ENCODE measurements at places on chromosomes 7 and 10.

- DNase-seq = no peak
Measured at GRCh38 chr7:87837597-87837996, 38.6 kb downstream of the SLC25A40 start.

DNA sequence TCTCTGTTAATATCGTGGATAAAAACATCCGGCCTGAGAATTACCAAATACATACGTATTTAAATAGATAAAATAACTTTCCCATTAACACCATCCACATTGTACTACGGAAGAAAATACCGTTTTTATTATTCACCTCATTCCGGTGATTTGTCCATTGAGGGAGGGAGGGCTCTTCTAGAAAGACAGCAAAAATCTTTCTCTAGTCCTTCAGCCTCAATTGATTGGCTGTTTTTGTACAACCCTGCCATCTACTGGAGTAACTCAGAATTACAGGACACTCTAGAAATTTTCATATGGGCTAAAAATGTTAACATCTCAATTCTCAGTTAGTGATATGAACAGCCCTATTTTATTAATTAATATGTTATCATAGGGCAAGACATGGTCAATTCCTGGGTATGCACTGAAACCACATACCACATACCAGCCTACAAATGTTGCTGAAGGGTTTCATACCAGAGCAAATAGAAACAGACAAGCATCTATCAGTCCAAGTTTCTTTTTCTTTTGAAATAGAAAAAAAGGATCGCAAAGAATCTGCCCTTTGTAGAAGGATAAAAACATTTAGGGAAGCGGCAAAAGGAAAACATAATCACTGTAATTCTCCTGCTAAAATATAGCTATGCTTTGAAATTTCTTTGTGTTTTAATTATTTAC lies 55.8 kb upstream of the CDCA7L start:
- no peak for DNase-seq

DNA sequence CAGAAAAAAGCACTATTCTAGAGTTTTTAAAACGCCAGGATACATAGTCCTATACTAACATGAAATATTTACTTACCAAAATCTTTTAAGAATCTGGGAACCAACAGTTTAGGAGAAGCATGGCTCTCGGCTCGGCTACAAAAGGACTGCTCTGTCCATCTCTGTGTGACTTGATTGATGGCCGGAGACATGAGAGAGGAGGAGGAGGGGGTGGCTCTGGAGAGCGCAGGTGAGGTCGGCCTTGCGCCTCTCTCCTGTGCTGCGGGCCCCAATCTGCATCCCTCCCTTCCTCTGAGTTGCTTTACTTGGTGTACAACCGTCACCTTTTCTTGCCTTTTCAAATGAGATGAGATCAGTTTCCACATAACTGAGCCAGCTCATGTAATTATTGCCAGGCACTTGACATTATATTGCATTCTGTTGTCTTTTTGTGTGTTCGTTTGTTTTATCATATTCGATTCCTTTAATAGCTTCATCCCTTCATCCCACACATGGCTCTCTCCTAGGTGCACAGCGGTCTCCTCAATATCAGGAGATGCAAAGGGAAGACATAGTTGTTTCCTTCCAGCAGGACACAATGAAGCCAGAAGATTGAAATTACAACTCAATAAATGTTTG lies 87.8 kb upstream of the KLF6 start:
- no peak for DNase-seq

DNA sequence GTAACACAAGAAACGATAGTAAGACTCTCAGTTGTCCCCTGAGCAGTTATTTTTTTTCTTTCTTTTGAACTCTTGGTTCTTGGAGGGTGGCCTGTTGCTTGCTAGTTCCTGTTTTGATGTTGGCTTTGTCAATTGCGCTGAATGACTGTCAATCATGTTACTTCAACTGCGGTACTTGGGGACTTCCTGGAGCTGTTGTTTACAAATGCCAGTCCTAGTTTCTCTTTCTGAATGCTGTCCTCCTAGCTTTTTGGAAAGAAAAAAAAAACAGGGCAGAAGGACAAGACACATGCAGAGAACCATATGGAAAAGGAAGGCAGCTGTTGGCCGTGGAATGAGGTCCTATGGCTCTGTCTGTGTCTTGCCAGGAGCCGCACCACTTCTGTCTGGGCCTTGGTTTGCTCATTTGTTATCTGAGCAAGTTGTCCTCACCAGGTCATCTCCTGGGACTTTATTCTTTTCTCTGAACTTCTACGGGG lies 7.0 kb upstream of the PDCD4 start:
- DNase-seq = no peak

DNA sequence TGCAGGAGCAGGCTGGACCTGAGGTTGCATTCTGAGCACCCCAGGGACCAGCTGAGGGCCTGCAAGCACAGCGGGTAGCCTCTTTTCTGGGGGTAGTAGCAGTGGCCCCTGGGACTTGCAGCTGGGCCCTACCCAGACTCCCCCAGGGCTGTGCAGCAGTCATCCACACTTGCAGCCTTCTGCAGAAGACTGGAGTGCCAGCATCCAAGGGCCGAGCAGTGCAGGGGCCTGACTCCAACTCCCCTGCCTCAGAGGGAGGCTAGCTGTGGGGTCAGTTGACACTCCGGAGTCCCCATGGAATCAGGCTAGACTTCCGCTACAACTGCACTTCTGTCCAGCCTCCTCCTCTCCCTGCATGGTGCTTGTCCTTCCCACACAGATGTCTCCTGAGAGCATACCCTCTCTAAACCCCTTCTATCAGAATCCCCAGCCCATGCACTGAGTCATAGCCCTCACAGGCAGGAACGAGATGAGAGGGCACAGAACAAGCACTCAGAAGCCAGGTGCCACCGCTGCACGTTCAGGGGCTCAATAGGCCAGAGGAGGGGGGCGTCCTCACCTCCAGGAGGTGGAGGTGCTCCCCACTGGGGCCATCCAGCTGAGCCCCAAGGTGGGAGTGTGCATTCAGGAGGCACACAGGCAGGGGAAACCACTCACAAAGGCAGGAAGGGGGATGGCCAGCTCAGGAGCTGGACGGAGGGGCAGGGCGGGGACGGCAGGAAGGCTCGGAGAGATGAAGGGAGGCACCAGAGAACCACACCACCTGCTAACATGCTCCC lies 7.5 kb downstream of the RASGEF1A start:
- DNase-seq = no peak

DNA sequence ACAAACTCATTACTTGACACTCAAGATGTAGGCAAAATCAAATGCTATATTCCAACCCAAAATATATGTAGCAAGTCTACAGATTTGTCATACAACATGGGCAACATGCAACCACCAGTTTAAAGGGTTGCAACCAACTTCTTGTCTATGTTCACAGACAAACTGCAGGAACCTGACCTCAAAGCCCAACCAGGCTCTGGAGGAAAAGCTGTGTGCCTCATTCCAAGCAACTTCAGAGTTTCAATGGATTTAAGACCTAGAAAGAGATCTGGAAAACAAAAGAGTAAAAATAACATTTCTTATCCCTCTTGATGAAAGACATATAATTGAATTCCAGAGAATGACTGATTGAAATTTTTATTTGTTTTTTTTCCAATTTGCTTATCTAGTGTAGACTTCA lies 300.5 kb upstream of the ETV1 start:
- no peak for DNase-seq

DNA sequence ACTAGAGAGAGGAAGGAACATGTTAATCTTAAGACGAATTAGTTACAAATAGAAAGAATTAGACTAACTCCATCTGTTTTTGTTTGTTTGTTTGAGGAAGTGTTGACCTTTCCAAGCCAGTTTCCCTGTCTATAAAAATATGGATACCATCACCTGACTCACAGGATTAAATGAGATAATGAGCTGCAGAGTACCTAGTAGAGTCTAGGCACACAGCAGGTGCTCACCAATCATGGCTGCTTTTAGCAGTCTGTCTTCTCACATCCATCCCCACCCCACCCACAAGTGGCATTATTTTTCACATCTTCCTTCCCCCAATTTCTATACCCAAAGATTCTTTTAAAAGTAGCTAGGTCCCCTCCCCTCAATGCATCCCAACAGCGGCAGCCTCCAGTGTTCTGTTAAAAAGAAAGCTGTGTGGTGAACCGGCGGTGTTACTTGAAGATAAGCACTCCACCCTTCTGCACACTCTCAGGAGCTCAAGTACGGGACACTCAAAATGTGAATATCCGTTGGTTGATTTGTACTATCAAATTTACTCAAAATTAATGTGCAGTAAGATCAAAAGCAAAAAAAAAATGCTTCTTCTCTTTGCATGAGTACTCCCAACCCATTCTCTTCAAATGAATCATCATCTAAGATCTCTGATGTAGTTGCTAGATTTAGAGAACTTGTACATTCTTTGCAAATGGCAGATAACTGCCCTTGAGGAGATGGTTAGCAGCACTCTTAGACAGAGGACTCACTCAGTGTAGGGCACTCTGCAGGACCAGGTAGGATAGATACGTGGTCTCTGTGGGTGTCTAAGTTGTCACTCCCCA lies 145.4 kb upstream of the ASAH2 start:
- no peak for DNase-seq

DNA sequence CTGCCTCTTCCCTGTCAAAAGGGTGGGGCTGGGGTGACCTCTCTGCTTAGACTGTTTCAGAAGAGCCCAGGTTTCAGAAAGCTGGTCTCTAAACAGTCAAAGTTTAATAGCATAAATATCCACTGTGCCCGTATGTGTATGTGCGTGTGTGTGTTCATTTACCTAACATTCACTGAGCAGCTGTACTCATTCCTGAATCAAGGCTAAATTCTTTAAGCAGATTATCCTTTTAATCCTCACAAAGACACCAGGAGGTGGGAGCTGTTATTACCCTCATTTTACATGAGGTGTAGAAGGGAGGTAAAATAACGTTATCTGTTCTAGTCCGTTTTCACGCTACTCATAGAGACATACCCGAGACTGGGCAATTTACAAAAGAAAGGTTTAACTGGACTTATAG lies 72.2 kb downstream of the RSU1 start:
- no peak for DNase-seq

DNA sequence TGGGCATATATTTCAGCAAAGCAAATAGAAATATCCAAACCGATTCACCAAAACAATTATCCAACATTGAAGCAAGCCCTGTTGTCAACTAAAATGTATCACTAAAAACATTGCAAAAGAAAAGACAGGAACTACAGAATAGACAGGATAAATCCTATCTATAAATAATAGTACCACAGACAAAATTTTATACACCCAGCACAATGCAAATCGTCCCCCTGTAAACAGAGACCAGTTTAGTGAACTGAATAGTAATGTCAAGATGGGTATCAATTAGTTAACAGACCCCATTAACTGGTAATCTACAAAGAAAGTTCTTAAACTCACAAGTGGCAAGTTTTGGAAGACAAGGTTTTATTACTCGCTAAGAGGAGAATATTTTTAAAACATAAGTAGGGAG lies 4.0 kb downstream of the ZC3HAV1 start:
- no peak for DNase-seq

DNA sequence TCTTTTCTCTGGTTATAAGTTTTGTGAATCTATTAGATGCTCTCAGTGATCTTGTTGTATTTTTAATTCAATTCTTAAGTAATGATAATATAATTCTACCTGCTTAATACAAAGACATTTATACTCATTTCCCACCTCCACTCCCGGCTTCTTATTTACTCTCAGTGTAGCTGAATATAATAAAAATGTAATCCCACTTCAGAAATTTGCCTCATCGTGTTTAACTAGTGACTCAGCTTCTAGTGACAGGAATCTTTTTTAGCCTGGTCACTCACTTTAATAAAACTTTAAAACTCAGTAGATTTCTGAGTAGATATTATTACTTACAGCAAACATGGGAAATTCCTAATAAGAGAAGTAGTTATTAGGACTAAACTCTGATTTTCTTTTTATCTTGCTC lies 1506.2 kb upstream of the LRRTM3 start:
- DNase-seq = no peak

DNA sequence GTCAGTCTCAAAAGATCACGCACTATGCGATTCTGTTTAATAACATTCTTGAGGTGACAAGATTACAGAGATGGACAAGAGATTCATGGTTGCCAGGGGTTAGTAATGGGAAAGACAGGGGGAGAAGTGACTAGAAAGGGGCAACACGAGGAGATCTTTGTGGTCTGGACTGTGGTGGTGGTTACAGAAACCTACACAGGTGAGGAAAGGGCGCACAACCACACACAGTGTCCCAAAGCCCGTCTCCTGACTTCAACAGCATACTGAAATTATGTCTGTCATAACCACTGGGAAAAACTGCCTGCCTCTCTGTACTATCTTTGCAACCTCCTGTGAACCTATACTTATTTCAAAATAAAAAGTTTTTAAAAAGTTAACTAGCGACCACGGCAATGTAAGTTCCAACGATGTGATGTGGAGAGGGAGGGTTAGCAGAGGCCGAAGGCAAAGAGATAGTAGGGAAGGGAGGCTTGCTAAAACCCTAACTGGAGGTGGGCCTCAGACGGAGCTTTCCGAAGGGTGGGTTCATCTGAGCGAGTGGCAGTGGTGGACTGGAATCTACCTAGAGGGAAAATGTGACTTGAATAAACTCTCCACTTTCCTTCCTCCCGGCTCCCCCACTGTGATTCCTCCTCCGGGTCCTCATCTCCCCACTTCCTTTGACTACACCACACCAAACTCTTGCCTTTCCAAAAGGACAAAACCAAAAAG lies 43.7 kb downstream of the GNA12 start:
- DNase-seq = no peak

DNA sequence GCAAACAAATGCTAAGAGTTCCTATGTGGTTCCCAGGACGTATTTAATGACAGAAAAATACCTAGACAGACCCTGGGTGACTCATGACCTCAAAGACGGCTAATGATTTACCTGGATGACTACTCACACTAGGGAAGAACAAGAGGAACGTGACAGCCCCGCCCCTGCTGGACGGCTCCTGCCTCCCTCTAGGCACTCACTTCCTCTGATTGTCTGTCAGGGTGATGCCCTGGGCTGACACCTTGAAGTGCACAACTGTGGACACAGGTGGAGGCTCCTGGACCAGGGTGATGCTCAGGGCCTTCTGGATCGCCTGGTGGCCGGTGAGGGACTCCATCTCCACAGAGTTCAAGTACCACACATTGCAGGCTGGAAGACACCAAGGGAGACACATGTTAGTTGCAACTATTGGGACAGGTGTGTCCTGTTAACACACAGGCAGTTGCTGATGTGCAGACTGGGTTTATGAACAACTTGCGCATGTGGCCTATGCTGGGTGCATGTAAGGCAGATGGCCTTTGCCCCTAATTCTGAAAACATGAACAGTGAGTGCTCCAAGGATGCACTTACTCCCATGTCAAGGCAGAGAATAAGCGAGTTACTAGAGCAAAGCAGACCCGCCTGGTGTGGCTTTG lies 298.3 kb downstream of the TNS3 start:
- DNase-seq = no peak

GRCh38 chr10:35409094-35409582 lies 72.8 kb downstream of the CCNY start:
- no peak for DNase-seq

GRCh38 chr10:124676416-124677062 lies 67.6 kb downstream of the FAM53B start:
- no peak for DNase-seq

DNA sequence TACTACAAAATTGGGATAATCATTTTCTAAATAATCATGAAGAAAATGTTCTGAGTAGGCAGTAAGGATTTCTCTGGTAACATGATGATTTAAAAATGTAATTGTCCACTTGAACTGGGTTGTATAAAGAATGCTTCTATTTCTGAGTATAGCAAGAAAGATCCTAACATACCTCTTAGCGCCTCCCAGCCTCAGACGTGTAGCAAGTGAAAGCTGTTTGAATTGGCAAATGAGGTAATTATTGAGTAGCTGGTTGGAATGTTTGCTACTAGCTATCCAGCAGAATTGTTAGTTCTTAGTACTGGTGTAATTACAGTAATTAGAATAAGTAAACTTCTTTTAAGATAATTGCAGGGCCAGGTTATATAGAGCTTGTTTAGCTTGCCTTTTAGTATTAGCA lies 47.9 kb downstream of the SEPTIN7 start:
- DNase-seq = peak; percentile 63
